HuH-7 (cell line): ENCODE measurements at places on chromosomes 5 and 9.
A peak's percentile ranks its signal among the peaks of the same experiment; 100 is the strongest.

- DNase-seq = no peak
These were observed 39.0 kb downstream of the TMEM232 start for GRCh38 chr5:110687485-110687884.

GRCh38 chr9:79764374-79764773 lies 192.6 kb downstream of the TLE4 start:
- no peak for DNase-seq

- no peak for DNase-seq
These were observed 122.8 kb downstream of the DEPDC1B start for GRCh38 chr5:60577116-60577515.

DNA sequence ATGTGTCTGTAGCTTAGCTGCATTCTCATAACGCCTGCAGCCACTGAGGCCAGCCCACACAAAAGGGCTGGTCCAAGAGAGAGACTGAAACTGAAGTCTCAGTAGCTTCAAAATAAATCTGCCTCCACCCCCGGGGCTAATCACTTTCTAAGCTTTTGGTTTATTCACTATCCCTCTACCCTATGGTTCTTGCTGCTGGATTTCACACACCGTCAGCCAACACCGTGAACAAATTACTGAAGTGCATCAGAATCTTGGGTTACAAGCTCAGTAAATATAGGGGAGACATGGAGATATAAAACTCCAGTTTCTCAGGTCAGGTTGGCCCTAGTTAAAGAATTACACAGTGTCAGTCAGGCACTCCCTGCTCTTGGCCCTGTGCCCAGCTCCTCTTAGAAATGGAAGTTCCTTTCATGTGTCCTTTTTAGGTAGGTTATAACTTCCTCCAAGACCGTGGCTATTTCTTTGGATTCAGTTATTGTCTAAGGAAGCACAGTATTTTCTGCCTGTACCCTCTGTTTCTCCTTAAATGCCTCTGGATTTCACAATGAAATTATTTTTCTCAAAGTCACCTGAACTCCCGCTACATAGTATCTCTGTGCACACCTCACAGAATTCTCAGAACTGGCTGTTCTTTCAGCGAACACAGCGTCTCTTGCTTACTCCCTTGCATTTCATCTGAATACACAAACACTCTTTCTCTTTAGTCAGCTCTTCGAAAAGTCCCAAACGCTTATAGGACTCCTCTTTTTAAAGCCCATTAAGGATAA lies 112.5 kb downstream of the FAM174A start:
- no peak for DNase-seq

GRCh38 chr5:39015743-39016586 lies 58.2 kb downstream of the RICTOR start:
- DNase-seq = no peak

GRCh38 chr5:172173564-172174153 lies 14.4 kb downstream of the STK10 start:
- DNase-seq = no peak

DNA sequence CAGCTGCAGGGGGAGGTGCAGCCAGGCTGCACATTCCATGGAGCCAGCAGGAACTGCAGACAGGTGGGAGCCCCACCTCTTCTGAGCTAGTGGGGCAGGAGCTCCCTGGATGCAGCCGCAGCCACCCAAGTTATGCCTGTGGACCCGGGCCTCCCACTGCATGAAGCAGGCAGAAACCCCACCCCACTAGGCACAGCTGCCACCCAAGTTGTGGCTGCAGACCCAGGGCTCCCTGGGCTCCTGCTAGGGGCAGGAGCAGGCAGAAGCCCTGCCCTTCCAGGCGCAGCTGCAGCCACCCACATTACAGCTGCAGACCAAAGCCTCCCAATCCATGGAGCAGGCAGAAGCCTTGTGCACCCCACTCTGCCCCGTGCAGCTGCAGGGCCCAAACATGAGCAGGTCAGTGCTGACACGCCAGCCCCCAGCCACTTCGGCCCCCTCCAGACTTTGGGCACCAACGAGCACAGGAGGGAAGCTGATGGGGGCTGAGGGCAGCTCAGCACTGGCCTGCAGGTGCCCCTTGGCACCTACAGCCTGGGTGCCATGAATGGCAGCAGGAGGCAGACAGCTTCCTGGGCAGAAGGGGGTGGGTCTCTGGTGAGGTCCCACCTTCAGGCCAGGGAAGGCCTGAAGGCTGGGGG lies 106.9 kb downstream of the C9orf50 start:
- DNase-seq = no peak

DNA sequence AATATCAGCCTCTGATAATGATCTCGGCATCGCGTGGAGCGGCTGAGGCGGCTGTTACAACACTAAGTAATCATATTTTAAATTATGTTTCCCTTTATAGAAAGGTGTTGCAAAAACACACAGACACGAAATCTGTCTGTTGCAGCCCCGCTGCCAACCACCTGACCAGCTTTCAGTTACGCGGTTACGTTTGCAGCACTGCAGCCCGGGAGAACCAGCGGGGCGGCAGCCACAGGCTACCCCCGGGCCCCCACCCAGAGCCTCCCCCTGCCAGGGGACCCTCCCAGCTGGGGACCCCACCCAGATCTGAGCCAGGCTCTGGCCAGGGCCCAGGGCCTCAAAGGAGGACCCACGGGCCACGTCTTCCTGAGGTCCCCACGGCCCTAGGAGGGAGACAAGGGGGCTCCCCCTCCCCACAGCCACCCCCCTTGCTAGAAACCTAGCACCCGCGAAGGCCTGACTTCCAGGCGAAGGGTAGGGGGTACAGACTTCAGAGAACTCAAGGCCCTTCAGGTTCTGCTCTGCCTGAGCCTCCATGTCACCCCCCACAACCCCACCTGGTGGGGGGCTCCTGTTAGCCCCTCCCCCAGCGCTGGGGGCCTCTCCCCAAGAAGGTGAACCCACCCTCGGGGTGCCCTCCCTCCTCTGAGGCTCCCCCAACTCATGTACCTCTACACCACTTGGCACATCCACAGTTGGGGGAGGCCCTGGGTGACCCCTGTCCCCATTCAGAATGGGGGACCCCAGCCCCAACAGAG lies 6.0 kb downstream of the NACC2 start:
- DNase-seq = no peak

- DNase-seq = no peak
These were observed 61.7 kb downstream of the FBXL17 start for GRCh38 chr5:108320231-108320630.

DNA sequence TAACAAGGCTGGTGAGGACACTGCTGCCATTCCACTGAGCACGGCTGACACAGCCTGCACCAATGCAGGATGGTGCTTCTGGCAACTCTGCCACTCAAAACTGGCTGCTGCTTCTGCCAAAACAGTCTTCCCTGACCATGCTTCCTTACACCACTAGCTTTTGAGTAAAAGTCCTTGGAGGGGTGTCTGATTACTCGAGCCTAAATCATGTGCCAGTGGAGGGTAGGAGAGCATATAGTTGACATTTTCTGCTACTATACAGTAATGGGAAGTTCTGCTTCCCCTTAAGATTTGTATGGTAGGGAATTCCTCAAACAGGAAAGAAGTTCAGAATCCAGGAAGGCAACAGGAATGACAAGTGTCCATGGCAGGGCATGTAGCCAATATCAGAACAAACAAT lies 12.2 kb upstream of the PJA2 start:
- DNase-seq = no peak

DNA sequence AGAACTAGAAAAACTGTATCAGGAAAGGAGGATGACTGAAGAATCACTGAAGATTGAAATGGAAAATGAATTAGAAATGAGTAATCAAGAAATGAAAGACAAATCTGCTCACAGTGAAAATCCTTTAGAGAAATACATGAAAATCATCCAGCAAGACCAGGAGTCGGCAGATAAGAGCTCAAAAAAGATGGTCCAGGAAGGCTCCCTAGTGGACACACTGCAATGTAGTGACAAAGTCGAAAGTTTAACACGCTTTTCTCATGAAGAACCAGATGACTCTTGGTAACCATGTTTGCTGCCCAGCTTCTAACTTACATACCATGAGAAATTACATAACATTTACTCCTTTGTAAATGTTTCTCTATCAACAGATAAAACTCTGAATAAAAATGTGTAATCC lies 37.1 kb downstream of the CPLANE1 start:
- peak; percentile 20 for DNase-seq

DNA sequence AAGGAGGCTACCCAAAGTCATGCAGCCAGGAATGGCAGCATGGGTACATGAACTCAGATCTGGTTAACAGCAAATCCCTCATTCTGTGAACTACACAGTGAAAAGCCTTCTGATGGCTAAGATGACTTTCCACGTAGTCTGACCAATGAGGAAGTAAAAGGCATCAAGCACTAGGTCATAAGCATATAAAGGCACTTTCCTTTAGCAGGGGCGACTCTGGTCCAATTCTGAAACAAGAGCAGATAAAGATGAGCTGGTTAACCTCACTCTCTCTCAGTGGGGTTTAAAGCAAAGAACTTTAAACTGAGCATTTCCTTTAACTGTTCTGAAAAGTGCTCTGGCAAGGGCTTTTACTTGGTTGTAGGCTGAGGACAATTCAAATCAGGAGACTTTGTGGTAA lies 21.1 kb downstream of the PSMB7 start:
- DNase-seq = no peak

DNA sequence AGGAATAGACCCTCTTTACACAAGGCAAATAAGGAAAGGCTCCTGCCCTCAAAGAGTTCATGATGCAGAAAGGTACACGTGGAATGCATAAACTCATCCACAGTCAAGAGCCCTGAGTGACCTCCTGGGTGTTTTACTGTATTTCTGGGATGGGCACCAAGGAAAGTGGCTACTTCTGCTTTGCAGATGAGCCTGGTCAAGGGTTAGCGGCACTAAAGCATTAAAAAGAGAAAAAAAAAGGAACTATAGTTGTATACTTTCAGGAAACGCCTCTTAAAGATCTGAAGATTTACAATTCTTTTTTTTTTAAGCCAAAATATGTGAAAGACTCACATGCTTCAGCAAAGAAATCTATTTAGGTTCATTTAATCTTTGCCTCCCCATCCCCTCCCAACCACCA lies 366.2 kb upstream of the PDE4D start:
- no peak for DNase-seq
